ENCODE measurements at places on chromosomes 1 and 21. TPM values are rescaled to one million over a fixed set of nuclear protein-coding genes. Genes with fewer than 3 reads are reported as not detected.

GRCh38 chr1:198107091-198107501, 49.7 kb upstream of the NEK7 start:
- no peak for DNase-seq

DNA sequence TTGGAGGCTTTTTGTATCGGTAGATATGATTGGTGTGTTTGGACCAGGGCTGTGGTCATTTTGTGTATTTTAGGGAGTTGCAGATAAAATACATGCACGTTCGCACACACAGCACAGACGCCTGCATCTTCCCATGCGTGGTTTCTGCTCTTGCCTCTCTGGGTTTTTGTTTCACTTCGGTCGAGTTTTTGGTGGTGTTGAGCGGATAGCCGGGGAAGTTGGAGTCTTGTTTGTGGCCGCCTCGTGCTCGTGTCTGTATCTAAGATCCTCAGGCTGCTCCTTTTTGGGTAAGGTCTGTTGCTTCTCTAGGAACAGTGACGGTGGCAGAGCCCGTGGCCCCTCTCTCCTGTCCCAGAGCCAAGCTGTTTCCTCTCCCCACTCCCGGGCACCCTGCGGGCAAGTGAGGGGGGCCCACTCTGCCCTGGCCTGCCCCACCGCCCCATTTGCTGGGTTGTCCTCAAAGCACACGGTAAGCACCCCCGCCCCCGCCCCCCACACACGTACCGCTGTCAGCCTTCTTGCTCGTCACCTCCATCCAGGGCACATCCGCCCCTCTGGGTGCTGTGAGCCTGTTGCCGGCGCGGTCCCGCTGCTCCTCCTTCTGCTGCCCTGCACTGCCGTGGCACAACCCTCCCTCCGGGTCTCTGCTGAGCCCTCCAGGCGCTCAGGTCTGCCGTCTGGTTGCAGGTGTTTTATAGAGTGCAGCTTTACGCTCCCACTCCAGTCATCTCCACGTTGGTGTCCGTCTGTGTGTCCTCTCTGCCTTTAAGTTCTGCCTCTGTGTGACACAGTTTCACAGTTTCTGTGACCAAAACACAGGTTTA, 51.9 kb downstream of the AGPAT3 start:
- DNase-seq, result no peak

DNA sequence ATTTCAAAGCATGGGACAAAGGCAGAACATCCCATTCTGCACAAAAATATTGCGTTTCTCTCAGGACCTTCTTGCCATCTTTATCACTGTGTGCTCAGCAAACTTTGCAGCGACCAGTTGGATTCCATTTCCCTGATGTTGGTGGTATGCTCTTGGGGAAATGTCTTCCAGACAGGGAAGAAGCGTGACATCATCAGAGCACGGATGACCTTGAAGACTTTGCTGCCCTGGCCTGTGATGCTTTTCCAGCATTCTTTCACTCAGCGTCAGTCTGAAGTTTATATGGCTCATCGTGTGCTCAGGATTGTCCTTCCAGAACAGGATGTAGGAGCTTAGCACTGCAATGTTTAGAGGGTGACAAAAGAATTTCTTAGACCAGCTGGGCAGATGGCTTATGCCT, 131.4 kb upstream of the F3 start:
- no peak for DNase-seq

DNA sequence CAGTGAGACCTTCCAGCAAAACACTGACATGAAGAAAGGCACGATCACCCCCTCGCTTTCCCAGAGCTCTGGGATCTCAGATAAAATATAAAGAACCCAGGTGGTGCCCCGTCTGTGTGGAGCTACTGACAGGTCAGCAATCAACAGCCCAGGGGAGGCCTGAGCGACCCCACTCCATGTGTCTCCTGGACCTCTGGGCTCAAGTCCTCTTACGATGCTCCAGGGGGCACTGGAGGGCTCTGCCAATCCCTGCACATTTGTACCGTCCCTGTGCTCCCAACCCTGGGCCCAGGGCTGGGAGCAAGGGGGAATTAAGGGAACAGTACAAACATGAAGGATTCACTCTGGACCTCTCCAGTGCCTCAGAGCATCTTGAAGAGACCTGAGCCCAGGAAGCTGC, 12.5 kb downstream of the S100A7A start:
- DNase-seq, result no peak

DNA sequence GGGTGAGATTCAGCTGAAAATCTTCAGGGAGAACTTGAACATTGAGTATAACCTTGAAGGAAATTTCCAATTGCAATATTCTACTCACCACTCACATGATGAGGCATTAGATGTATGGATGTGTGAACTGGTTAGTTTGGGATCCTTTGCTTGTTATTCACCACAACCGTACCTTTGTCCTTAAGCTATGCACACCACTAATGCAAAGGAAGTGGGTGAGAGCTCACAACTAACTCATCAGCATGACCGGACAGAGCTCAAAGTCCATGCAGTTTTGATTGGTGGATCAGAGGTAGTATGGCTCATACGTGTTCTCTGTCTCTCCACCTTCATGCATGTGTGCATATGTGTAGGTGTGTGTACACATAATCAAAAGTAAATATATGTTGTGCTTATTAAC, 43.5 kb upstream of the MROH9 start:
- DNase-seq, result no peak

- no peak for DNase-seq
Observed at GRCh38 chr1:6124341-6124740, 55.8 kb downstream of the CHD5 start.

GRCh38 chr1:34477632-34478141, 277.2 kb upstream of the GJB5 start:
- no peak for DNase-seq

DNA sequence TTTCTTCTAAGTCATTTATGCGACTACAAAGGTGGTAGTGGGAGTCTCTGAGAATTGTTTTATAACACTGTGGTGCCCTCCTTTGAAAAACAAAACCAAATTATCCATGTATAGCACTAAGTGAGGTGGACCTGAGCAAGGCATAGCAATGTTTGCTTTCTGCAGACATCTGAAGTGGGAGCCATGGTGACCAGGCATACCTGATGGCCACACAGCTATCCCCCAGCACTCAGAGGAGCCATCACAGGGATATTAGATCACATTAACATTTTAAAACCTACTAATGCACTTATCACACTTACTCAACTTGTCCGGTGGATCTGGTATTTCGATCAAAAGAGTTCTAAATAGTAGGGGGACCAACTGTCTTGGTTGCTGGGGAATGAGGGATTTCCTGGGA, 24.8 kb upstream of the AVPR1B start:
- DNase-seq, result no peak

Gene ACTA1
- not detected for total RNA-seq

Gene CLEC20A
- not detected for total RNA-seq

Gene LHX8
- total RNA-seq, result not detected

All from omental fat pad (tissue), 4 donors.